ENCODE measurements at places on chromosomes 5 and 9. TPM values are rescaled to one million over a fixed set of nuclear protein-coding genes. Genes with fewer than 3 reads are reported as not detected.

Gene PCDHA13
- 0.31 TPM for total RNA-seq

Gene SHISAL2B
- total RNA-seq, result not detected

Gene IRF1
- total RNA-seq, result 10.7 TPM

Gene NTRK2
- 60.3 TPM for total RNA-seq

Gene CBY3
- not detected for total RNA-seq

Gene ICE1
- total RNA-seq, result 47.5 TPM

Gene GFI1B
- total RNA-seq, result 0.51 TPM

GRCh38 chr9:25284365-25284764, 393.9 kb downstream of the TUSC1 start:
- no peak for DNase-seq

GRCh38 chr9:111832449-111832848, 37.7 kb upstream of the SHOC1 start:
- DNase-seq, result no peak

- peak; percentile 37 for DNase-seq
Measured at GRCh38 chr9:86557063-86557766, 203.0 kb upstream of the TUT7 start.

GRCh38 chr5:5278201-5278814, 138.2 kb downstream of the ADAMTS16 start:
- no peak for DNase-seq

DNA sequence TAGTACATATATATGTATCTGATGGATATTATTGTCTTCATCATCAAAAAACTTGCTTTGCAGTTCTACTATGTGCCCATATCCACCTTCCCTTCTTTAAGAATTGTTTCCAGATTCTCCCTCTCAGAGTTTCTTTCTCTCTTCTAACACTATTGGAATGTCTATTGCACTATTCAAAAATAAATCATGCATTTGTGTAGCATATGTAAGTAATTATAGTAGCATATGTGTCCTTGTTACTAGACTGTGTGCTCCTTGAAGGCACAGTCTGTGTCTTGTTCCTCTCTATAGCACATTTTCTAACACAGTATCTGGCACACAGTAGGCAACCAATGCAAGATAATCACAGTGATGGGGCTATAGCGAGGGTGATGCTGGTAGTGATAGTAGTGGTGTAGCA, 43.4 kb upstream of the TRIM32 start:
- DNase-seq, result no peak

DNA sequence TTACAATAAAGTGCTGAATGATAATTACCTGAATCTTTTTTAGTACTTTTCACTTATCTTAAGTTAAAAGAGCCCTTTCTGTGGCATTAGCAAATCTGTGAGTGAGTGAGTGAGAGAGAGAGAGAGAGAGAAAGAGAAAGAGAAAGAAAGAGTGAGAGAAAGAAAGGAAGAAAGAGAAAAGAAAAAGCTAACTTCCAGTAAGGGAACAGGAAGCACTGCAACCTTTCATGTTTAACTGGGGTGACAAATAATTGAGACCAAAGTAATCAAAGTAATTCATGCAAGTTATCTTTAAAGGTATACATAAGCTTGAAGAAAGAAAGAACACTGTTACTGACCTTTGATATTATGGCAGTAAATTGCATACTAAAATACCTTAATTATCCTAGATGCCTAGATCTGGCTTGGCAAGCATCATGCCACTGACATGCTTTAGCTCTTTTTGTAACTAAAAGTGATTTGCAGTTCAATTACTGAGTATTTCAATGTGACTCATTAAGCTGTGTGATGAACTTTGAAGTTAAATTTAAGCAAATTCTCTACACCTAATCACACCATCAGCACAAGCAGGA, 21.7 kb downstream of the FEM1C start:
- DNase-seq, result no peak

- DNase-seq, result no peak
Measured at GRCh38 chr9:98533132-98533531, 175.6 kb downstream of the GABBR2 start.

- DNase-seq, result no peak
Measured at GRCh38 chr5:143147902-143148301, 255.6 kb downstream of the NR3C1 start.

GRCh38 chr9:127886401-127886972, 9.0 kb upstream of the AK1 start:
- DNase-seq, result no peak

- DNase-seq, result no peak
Measured at GRCh38 chr5:44779167-44779566, 29.6 kb upstream of the MRPS30 start.

Data from tongue (tissue), 3 donors.